Motor neuron (in vitro differentiated cells): ENCODE measurements at places on chromosomes 11 and 22. TPM values are rescaled to one million over a fixed set of nuclear protein-coding genes. Genes with fewer than 3 reads are reported as not detected.

Gene SLC6A5
- total RNA-seq = 0.25 TPM in 1 of 2 replicates, not detected in the other

Gene MRGPRF
- total RNA-seq = 0.66 TPM in 1 of 2 replicates, not detected in the other

Gene BACE1-AS
- total RNA-seq = 10.5 and 10.8 TPM in 2 replicates

Gene LYVE1
- 0.09 TPM in 1 of 2 replicates, not detected in the other for total RNA-seq

Gene DRD4
- total RNA-seq = 1.7 and 1.8 TPM in 2 replicates

Gene DBX1
- 0.54 TPM in 1 of 2 replicates, not detected in the other for total RNA-seq

Gene MMP27
- not detected in 2 replicates for total RNA-seq

GRCh38 chr11:113113801-113114704 lies 152.8 kb downstream of the NCAM1 start:
- peak; percentile 92 for ATAC-seq

DNA sequence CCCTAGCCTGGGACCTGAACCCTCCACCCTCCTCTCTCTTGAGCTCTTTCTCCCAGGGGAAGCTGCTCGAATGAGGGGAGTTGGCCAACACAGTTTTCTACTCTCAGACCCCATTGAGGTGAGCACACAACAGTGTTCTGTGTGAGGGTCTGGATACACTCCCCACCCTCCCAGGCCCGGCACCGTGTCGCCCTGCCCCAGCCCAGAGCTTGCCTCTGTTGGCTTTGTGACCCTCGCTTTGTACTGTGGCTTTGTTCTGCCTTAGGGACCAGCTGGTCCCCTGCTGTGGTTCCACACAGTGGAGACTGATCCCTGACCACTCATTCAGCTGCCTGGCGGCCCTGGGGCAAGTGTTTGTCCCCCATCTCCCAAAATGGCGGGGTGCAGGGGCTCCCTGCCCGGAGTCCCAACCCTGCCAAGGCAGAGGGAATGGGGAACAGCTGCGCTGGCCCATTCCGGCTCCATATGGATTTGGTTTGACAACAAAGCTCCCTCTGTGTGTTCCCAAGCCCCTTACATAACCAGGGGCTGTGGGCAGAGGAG lies 8.3 kb downstream of the ST3GAL4 start:
- no peak for ATAC-seq

GRCh38 chr11:116603728-116604323 lies 169.0 kb downstream of the BUD13 start:
- ATAC-seq = no peak

DNA sequence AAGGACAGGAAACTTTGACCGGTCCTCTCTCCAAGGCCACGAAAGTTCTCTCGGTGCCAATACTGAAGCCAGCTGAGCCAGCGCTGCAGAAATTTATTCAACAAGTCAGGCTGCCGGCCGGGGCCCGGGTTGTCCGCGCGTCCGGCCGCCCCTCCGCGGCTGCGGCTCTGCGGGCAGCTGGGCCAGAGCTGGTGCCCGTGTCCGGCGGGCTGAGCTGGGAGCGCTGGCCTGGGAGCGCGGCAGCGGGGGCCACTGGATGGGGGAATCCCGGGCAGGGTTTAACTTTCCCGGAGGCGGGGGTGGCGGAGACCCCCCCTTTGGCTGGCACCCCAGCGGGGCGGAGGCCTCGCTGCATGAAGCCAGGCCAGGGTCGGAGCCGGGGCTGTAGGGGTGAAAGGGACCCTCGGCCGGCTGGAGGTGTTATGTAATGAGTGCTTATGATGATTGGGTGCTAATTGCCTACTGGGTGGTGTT lies 12.3 kb upstream of the CACNA1I start:
- ATAC-seq = no peak

DNA sequence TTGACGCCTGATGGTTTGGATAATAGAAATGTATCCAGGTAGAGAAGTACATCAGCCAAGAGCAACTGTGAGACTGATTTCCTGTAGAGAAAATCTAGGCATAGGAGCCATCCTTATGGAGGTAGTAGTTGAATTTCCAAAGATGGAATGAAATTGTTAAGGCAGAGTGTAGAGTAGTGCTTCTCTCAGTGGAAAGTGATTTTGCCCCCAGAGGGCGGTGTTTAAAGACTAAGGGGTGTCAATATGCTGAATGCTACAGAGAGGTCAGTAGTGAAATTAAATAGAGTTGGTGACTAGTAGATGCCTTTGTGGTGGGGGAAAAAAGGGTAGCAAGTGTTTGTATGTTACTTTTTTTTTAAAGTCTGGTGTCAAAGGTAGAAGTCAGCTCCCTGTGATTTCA lies 54.5 kb downstream of the TRIM44 start:
- no peak for ATAC-seq

DNA sequence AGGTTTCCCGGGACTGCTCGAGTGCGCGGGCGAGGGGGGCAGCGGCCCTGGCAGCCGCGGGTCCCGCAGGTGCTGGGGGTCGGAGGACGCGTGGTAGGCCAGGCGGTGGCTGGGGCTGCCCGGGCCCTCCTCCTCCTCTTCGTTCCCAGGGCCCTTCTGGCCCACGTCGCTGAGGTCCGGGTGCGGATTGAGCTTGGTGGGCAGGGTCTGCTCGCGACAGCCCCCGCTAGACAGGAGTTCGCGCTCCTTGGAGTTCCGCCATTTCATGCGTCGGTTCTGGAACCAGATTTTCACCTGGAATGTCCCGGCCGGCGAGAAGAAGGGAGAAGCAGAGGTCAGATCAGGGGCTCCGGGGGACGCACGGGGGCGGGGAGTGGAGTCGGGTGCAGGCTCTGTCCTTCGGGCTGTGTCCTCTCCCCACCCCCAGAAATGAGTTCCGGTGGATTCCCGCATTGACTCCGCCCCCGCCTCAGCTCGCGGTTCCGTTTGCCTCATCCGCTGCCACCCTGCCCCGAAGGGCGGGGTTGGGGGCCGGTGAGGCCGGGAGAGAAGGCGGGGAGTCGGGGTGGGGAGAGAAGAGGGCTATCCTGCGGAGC lies 3.9 kb downstream of the DBX1 start:
- no peak for ATAC-seq

DNA sequence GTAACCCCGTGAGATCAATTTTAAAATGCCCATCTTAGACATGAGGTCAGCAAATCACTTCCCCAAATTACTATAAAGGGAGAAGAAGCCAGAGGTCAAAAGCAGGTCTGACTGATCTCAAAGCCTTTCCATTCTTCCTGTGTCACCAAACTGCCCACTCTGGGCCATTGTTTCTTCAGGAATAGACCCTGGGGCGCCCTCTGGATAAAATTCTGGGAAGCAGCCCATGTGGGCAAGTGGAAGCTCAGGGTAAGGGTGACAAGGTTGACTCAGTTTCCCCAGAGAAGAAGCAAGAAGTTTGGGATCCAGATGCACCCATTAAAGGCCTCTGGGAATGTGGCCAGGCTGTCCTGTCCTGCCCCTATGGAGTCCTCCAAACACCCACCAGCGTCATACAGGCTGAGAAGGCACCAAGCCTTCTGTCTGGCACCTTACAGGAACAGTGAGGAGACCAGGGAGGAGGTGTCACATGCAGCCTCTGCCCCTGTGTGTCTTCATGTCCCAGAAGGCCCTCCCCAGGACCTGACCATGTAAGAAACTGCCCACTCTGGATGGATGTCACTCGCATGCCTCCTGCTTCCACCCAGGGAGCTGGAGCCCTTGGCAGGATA lies 50.1 kb downstream of the CHST1 start:
- no peak for ATAC-seq

GRCh38 chr11:44904261-44905020 lies 46.2 kb downstream of the TP53I11 start:
- ATAC-seq = no peak

GRCh38 chr11:9182180-9182871 lies 82.8 kb downstream of the DENND5A start:
- ATAC-seq = no peak

DNA sequence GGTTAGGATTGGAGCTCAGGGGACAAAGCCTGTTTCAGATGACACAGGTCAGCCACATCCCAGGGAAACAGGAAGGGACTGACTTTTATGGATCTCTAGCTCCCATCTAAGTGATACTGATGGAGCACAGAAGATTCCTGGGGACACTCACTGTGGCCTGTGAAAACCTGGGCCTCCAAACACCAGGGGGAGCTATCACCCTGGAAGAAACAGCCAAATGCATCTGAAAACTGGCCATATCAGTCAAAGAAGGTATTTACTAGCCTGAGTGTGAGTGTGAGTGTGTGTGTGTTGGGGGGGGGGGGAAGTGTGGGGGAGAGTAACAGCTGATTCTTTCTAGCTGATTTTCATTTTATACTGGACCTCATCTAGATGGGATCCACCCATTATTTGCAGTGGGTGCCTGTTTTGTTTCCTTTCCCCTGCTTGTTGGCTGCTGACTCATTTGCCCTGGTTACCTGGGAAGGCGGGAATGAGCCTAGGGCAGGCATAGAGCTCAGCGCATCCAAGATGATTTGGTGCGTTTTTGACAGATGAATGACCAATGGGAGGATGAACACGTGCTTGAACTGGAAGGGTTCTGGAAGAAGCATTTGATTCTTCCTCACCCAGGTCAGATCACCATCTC lies 284.0 kb downstream of the KIRREL3 start:
- ATAC-seq = peak; percentile 72

DNA sequence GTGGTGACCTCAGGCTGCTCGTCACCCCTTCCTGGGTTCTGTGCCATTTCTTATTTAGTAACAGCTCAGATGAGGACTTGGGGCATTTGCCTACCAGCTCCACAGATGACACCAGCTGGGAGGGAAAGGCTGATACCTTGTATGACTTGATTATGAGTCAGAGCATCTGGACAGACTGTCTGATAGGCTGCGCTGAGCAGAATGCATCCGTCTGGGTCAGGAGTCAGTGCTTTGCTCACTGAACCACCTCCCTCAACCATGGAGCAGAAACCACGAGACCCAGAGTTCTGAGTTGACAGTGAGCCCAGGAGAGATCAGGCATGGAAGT lies 6.8 kb downstream of the ST14 start:
- peak; percentile 97 for ATAC-seq

DNA sequence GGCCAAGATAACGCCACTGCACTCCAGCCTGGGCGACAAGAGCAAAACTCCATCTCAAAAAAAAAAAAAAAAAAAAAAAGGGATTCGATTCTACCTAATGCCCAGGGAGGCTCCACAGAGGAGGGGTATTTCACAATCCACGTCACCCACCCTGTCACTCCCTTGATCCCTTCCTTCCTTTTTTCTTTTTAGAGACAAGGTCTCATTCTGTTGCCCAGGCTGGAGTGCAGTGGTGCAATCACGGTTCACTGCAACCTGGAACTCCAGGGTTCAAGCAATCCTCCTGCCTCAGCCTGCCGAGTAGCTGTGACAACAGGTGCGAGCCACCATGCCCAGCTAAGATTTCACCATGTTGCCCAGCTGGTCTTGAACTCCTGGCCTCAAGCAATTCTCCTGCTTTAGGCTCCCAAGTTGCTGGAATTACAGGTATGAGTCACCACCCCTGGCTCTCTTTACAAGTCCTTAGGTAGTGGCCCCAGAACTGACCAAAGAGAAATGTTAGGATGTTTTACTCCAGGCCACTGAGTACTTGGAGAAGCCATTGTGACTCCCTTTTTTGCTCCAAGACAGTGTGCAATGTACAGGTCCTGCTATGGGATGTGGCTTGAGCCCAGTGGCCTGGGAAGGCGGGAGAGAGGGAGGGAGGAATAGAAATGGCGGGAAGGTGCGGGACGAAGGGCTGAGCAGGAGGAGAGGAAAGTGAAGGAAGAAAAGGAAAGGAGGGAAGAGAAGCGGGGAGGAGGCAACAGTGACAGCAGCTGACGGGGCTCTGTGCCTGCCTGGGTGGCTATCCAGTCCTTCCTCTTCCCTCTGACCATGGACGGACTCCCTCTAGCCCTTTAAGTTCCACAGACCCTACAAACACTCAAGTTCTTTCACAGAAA lies 11.8 kb upstream of the FXYD2 start:
- no peak for ATAC-seq
